NCI-H526 treated with DMSO at 0.1 percent for 48 hours (cell line): ENCODE measurements at places on chromosomes 13 and 19.

DNA sequence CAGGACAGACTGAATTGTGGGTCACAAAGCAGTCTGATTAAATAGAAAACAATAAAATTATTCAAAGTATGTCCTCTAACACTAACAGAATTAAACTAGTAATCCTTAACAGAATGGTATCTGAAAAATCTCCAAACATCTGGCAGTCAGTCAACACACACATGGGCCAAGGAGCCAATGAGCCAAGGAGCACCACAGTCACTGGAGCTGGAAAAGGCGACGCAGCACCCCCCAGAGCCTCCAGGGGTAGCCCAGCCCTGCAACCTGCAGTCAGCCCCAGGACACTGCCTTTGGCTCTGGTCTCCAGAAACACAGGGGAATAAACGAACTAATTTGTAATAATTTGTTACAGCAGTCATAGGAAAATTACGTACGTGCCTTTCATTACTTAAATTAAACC, 12.3 kb downstream of the TUBGCP3 start:
- DNase-seq: no peak

DNA sequence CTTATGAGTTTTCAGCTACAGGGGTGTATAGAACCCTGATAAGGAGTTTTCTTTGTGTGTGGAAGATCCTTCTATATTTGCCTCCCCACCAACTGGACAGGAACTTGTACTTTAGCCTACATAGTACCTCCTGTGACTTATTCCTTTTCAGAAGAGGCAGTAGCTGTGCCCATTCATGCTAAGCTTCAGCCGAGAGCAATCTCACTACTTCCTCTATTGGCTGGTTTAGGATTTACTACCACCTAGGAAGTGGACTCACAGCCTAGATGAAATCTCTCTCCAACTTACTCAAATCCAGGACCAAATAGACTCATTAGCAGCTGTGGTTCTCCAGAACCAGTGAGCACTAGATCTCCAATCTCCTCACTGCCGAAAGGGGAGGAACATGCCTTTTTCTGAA, 2.3 kb upstream of the REX1BD start:
- DNase-seq: no peak

DNA sequence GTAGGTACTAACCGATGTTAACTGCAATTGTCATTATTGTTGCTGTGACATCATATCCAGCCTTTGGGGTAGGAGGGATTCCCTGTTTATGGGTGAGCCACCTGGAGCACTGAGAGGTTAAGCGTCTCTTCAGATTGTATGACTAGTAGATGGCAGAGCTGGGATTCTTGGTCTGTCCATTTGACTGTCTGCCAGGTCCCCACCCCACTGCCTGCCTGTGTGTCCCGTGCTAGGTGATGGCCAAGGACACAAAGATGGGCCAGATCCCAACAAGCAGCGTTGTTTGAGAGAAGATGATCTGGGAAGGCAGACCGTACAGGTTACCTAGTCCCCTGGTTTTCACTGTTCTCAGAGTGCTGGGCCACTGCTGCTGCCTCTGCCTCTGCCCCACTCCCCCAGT, 16.6 kb downstream of the PPP2R1A start:
- DNase-seq: no peak

DNA sequence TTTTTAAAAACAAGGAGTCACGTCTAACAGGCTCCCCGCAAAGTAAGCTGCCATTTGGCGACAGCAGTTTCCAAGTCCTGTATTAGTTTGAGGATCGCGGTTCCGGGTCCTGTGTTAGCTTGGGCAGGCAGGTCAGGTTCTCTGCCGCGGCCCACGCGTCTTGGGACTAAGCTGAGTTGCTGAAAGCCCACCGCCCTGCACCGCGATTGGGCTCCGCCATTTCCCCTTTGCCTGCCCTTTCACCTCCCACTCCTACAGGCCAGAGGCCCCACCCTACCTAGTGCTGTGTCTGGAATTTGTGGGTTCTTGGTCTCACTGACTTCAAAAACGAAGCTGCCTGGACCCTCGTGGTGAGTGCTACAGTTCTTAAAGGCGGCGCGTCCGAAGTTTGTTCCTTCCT, 6.8 kb downstream of the PARP4 start:
- DNase-seq: no peak

- DNase-seq: no peak
Measured at GRCh38 chr19:30309905-30310601, 62.1 kb upstream of the ZNF536 start.

- no peak for DNase-seq
Measured at GRCh38 chr13:58855283-58855682, 1223.7 kb downstream of the PCDH17 start.

DNA sequence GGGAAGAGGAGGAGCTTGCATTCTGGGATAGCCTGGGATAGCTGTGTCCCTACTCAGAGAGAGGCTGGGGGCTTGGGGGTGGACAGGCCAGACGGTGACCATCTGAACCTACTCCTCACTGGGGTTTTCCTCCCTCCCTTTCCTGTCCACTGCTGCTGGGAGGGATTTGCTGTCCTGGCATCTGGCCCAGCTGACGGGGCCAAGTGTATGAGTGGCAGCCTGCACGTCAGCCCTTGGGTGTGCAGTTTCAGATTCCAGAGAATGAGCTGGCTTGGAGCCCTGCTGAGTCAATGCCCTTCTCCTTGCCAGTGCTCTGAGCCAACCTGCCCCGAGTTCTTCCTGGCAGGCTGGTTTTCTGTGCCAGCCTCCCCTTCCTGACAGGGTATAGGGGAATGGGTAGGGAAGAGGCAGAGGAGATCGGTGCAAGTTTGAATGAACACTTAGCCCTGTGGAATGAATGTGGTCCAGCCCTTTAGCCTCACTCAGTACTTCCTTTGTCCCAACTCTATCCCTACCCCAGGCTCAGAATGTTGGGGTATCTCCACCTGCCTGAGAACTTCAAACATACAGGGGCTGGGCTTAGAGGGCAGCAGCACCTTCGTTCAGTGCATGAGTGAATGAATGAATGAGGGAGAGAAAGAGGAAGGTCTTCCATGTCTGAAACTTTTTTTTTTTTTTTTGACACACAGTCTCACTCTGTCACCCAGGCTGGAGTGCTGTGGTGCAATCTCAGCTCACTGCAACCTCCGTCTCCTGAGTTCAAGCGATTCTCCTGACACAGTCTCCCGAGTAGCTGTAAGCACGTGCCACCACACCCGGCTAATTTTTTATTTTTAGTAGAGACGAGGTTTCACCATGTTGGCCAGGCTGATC, 1.8 kb upstream of the ANGPTL4 start:
- no peak for DNase-seq

DNA sequence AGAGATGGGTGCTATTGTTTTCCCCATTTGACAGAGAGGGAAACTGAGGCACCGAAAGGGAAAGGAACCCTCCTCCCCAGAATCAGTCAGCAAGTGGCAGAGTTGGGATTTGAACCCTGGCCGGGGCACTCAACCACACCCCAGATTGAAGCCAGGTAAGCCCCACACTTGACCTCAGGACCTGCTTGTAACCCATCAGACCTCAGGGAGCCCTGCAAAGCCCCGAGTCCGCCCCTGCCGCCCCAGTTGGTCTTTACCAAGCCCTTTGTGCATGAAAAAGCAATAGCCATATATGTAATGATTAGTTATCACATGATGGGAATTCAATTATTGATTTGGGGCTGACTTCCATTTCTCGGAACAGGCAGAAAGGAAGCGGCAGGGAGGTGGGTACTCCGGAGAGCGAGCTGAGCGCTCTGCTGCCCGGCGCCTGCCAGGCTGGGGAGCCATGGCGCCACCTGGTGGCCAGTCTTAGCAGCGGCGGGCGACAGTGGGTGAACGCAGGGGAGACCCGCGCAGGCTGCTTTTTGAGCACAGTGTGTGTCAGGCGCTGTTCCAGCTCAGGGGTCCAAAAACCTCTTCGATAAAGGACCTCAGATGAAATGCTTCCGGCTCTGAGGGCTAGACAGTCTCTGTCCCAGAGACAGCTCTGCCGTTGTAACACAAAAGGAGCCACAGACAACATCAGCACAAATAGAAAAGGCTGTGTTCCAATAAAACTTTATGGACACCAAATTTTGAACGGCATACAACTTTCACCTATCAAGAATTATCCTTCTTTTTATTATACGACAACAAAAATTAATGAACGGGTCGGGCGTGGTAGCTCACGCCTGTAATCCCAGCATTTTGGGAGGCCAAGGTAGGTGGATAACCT, 82.9 kb upstream of the CACNA1A start:
- DNase-seq: no peak
